Keratinocyte (primary cell): ENCODE measurements at places on chromosomes 16 and 17. TPM values are rescaled to one million over a fixed set of nuclear protein-coding genes. Genes with fewer than 3 reads are reported as not detected.
A peak's percentile ranks its signal among the peaks of the same experiment; 100 is the strongest.

- DNase-seq = no peak
- H3K4me1 ChIP-seq = no peaks in the 10 kb centered on the region
- H3K27me3 ChIP-seq = no peaks in the 10 kb centered on the region
- no peak overlapping the region for H3K27ac ChIP-seq
These were observed 42.9 kb downstream of the SYT17 start for GRCh38 chr16:19210968-19211367.

TUBB3 gene
- polyA plus RNA-seq = 29.2 to 54.2 TPM (median 34.0 TPM) in 3 replicates

GRCh38 chr17:56000411-56000810 is 152.9 kb upstream of the ANKFN1 start:
- DNase-seq = no peak
- no peak overlapping the region for H3K27ac ChIP-seq
- no peaks in the 10 kb centered on the region for H3K27me3 ChIP-seq
- H3K36me3 ChIP-seq = no peaks in the 10 kb centered on the region

GRCh38 chr17:57447357-57447989 is 191.2 kb downstream of the MSI2 start:
- H3K4me1 ChIP-seq = peaks cover 13% of the 10 kb centered on the region
- no peak overlapping the region for H3K27ac ChIP-seq
- H3K4me3 ChIP-seq = no peak overlapping the region
- no peaks in the 10 kb centered on the region for H3K27me3 ChIP-seq
- DNase-seq = no peak
- H3K36me3 ChIP-seq = no peaks in the 10 kb centered on the region

GRCh38 chr17:34601416-34601815 is 22.0 kb downstream of the TMEM132E start:
- H3K27ac ChIP-seq = no peak overlapping the region
- H3K4me3 ChIP-seq = no peak overlapping the region
- DNase-seq = no peak

GRCh38 chr17:65400701-65401100 is 160.7 kb downstream of the AXIN2 start:
- H3K27me3 ChIP-seq = no peaks in the 10 kb centered on the region
- no peaks in the 10 kb centered on the region for H3K4me1 ChIP-seq
- H3K36me3 ChIP-seq = no peaks in the 10 kb centered on the region
- DNase-seq = no peak

COX6A2 gene
- polyA plus RNA-seq = not detected in 3 replicates

SOX15 gene
- polyA plus RNA-seq = 85.7 to 111 TPM (median 86.2 TPM) in 3 replicates

C17orf113 gene
- 0.06 to 0.26 TPM (median 0.12 TPM) in 3 replicates for polyA plus RNA-seq

LPO gene
- not detected in 3 replicates for polyA plus RNA-seq

SLC16A6 gene
- 0.03 to 0.42 TPM (median 0.14 TPM) in 3 replicates for polyA plus RNA-seq

TMEM204 gene
- polyA plus RNA-seq = 0.86 to 1.3 TPM (median 1.0 TPM) in 3 replicates

- no peak overlapping the region for H3K27ac ChIP-seq
- no peak for DNase-seq
- H3K4me1 ChIP-seq = peaks cover 43% of the 10 kb centered on the region
These were observed 5.4 kb upstream of the LHX1 start for GRCh38 chr17:36931697-36932382.

DNA sequence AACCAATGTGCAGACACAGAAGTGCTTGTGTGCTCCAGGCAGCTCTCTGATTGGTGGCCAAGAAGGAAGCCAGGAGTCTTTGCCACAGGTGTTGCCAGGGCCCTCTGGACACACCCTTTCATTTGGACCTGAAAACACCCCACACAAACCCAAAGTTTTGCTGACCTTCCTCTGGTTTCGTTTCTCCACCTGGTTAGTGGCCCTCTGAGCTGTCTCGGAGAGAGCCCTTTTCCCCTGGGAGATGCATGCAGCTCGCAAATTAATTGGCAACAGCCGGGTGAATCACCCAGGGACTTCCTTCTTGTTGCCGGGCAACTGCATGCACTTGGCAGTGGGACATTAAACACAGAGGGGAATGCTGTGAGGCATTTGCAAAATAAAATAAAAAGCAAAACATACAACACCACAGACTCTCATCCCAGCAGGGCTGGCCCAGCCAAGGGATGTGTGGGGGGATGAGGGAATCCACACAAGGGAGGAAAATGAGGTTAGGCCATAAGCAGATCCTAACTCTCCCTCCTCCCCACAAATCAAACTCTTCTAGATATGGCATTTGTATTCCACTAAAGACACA is 286.6 kb downstream of the SOX9 start:
- H3K36me3 ChIP-seq = peaks cover 10% of the 10 kb centered on the region
- peak overlapping the region; percentile 92 for H3K27ac ChIP-seq
- peaks cover 40% of the 10 kb centered on the region for H3K4me1 ChIP-seq

PIPOX gene
- polyA plus RNA-seq = 0.03 to 0.15 TPM in 2 of 3 replicates, not detected in the other

- peaks cover 16% of the 10 kb centered on the region for H3K27me3 ChIP-seq
- no peak overlapping the region for H3K4me3 ChIP-seq
- no peak for DNase-seq
- no peaks in the 10 kb centered on the region for H3K36me3 ChIP-seq
- H3K27ac ChIP-seq = no peak overlapping the region
- no peaks in the 10 kb centered on the region for H3K4me1 ChIP-seq
These were observed 16.8 kb upstream of the DYNLL2 start for GRCh38 chr17:58066401-58066800.

- DNase-seq = no peak
- no peak overlapping the region for H3K4me3 ChIP-seq
- no peaks in the 10 kb centered on the region for H3K36me3 ChIP-seq
- H3K27me3 ChIP-seq = no peaks in the 10 kb centered on the region
These were observed 67.4 kb downstream of the MAP2K4 start for GRCh38 chr17:12088035-12088434.

GRCh38 chr17:74865504-74866197 is 6.0 kb upstream of the GRIN2C start:
- H3K36me3 ChIP-seq = peaks cover 4% of the 10 kb centered on the region
- peaks cover 5% of the 10 kb centered on the region for H3K4me1 ChIP-seq
- no peak overlapping the region for H3K4me3 ChIP-seq
- no peak overlapping the region for H3K27ac ChIP-seq
- no peak for DNase-seq

FADS6 gene
- polyA plus RNA-seq = 0.07 to 0.57 TPM in 2 of 3 replicates, not detected in the other

DNA sequence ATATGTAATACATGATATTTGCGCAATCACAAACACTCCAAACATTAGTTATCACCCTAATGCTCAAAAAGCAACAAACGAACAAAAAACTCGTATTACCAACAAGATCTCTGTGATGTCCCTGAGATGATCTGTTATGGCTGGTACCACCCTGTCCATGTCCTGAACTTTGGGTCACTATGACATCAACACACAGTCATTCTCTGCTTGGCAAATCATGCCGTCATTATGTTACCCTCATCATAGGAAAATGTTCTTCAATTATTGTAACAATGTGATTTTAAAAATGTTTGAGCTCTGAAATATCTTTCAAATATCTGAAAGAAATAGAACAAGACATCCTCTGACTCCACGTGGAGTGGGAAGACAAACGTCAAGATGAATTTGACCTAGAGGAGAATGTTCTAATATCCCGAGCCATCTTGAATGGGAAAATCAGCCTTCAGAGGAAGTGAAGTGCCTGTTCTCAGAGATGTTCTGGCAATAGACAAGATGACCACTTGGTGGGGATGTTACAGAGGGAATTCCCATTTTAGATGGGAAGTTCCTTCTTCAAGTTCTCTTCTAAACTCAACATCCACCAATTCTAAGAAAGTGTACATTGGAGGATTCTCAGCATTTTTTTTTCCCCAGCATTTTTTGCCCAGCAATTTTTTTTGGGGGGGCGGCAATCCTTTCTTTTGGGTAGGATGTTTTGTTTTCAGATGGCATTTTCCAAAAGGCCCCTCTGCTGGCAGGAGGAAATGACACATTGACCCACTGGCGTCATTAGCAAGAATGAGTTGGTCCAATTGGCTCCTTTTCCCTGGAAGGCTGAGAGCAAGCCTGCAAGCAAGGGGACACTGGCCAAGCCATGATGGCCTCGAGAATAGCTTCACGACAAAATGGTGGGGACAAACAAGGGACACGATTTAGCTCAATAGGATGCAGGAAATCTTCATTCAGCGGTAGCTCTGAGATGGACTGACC is 3.7 kb upstream of the HSD17B2 start:
- no peak overlapping the region for H3K27ac ChIP-seq
- no peak overlapping the region for H3K4me3 ChIP-seq
- no peaks in the 10 kb centered on the region for H3K27me3 ChIP-seq
- H3K4me1 ChIP-seq = peaks cover 54% of the 10 kb centered on the region

- H3K27me3 ChIP-seq = no peaks in the 10 kb centered on the region
- no peak for DNase-seq
- no peaks in the 10 kb centered on the region for H3K36me3 ChIP-seq
- H3K4me1 ChIP-seq = peaks cover 11% of the 10 kb centered on the region
- H3K27ac ChIP-seq = no peak overlapping the region
These were observed 41.5 kb downstream of the KANSL1 start for GRCh38 chr17:46151762-46152161.

GRCh38 chr17:44786551-44787081 is 27.8 kb downstream of the ADAM11 start:
- no peaks in the 10 kb centered on the region for H3K36me3 ChIP-seq
- DNase-seq = no peak
- no peaks in the 10 kb centered on the region for H3K4me1 ChIP-seq
- no peak overlapping the region for H3K27ac ChIP-seq
- H3K4me3 ChIP-seq = no peak overlapping the region

DNA sequence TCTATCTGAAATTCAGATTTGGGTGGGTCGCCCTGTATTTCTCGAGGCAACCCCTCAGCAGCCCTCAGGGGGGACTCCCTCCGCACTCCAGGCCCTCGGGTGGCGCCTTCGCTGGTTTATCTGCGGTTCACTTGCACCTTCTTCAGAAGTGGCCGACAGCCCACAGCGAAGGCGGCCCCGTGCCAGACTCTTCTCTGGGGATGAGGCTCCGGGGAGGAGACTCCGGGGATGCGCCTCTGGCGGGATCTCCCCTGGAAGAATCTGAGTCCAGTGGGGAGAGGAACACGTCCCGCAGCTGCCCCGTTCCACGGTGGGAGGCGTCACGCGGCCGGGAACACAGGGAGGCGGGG is 63.9 kb upstream of the DNAJA2 start:
- H3K27ac ChIP-seq = no peak overlapping the region
- H3K4me3 ChIP-seq = peak overlapping the region; percentile 51
- DNase-seq = no peak

ZG16 gene
- polyA plus RNA-seq = 0.01 TPM in 1 of 3 replicates, not detected in the others
